ENCODE measurements at places on chromosomes 5 and 9.
A peak's percentile ranks its signal among the peaks of the same experiment; 100 is the strongest.

- DNase-seq: no peak
Observed at GRCh38 chr5:115402092-115402491, 105.6 kb upstream of the CCDC112 start.

GRCh38 chr5:178555771-178556211, 34.4 kb downstream of the COL23A1 start:
- no peak for DNase-seq

DNA sequence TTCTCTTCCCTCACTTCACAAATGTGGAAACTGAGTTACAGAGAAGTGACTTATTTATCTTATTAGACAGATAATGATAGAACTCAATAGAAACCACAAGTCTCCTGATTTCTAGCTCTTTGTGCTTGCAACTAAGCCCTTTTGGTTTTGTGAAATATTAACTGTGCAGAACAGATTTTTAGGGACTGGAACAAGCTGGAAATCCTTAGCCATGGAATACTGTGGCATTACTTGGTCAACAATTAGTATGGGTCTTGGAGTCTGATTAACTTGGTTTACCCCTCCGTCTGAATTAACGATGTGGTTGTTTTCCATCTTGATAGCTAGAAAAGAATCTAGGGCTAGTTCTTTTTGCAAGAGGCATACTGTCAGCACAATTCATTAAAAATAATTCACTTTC, 584 bp upstream of the KLF9 start:
- no peak for DNase-seq

DNA sequence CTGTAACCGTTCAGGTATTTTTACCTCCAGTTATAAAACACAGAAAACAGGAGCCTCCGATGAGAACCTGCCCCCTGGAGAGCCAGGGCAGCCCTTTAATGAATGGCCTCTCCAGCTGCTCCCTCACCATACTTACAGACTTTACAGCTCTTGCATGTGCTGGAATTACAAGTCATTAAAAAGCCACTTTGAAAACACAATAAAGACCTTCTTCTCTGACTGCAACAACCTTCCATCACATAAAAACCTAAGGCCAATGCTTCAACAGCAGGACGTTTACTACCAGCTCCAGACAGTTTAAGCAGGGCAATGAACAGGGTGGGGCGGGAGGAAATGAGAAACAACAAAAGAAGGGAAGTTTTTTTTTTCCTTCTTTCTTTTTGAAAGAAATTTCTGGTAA, 213.8 kb downstream of the MLLT3 start:
- no peak for DNase-seq

DNA sequence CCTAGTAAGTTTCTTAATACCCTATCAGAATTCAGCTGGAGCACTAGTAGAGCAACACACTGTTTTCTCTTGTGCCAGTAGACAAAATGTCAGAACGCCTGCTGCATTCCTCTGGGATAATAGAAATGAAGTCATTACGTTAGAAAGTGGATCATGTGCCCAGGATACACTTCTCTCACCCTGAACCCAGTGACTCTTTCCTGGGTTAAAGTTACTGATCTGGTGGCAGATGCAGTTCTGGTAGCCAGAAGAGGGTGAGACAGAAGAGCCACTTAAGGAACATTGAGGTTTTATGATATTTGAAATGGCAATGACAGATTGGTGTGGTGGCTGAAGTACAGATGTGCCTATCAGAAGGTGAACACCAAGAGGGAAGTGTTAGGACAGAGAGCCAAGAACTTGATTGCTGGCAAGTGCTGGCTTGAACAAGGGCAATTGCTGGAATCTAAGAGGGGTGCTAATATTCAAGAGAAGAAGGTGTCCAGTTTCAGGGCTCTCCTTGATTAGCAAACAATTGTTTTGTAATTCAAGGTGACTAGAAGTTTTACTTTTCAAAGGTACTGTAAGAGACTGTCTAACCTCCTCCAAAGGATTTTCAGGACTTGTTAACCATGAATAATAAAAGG, 93.7 kb upstream of the ERBIN start:
- no peak for DNase-seq

GRCh38 chr5:169637085-169637548, at the start of gene DOCK2:
TSS of gene DOCK2 (plus strand) at chr5:169637275. CDS start at chr5:169637327, 52 bp downstream.
- DNase-seq: peak; percentile 78

GRCh38 chr5:81971111-81971711, 612 bp upstream of the ATG10 start:
- DNase-seq: no peak

DNA sequence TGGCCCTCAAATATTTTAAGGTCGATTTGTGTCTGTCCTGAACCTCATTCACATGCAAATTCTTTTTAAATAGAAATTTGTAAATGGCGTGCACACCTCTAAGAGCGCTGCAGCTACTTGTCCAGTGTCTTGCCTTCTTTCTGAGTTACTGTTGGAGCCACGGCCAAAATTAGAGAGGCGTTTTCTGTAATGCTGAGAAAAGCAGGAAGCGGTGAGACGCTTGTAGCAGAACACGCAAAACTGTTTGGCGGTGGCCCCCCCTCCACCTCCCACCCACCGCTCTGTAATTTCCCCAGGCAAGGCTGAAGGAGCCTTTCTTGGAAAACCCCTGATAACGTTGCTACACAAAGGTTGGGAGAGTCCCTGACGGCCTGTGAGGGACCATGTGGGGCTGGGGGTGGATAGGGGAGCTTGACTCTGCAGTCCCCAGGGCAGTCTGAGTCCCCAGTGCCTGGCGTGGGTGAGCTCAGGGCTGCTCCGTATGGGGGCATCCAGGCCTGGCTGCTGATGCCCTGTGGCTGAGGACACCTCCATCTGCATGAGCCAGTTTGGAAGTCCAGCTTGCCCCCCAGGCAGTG, 96.5 kb downstream of the GADD45G start:
- DNase-seq: no peak

GRCh38 chr5:112374818-112375217, 44.3 kb downstream of the EPB41L4A start:
- DNase-seq: no peak

DNA sequence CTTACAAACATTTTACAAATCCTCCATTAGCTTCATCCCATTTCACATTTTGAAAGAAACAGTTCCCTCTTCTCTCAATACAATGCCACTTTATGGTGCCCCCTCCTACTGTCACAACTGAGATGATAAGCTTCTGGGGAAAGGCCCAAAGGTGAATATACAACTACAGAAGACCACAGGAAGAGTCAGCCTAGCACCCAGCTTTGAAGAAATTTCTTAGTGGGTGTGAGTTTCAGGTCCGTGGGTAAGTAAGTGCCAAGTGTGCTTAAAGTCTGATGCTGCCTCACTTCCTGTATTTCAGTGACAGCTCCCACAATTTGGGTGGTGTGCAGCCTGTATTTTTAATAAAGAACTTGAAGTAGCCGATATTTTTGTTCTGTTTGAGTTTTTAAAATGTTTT, 68.1 kb downstream of the ARHGEF28 start:
- no peak for DNase-seq

- DNase-seq: no peak
Observed at GRCh38 chr9:34338665-34339385, 9.5 kb downstream of the NUDT2 start.

- no peak for DNase-seq
Observed at GRCh38 chr5:172170251-172170701, 17.7 kb downstream of the STK10 start.

DNA sequence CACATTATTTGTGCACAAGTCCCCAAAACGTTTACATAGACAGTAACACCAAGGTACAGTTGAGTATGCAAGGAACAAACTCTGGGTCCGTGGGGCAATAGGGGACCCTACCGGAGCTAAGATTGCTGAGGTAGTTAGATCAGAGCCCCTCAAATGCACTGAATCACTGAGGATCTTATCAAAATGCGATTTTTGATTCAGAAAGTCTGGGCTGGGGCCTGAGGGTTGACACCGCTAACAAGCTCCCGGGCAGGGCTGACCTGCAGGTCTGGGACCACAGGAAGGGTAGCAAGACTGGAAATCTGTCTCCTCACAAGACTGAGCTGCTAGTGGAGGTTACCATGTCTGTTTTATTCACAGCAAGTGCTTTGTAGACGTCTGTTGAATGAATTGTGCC, 1.8 kb upstream of the IL3 start:
- no peak for DNase-seq

- no peak for DNase-seq
Observed at GRCh38 chr9:16138561-16139491, 586.0 kb downstream of the CCDC171 start.

DNA sequence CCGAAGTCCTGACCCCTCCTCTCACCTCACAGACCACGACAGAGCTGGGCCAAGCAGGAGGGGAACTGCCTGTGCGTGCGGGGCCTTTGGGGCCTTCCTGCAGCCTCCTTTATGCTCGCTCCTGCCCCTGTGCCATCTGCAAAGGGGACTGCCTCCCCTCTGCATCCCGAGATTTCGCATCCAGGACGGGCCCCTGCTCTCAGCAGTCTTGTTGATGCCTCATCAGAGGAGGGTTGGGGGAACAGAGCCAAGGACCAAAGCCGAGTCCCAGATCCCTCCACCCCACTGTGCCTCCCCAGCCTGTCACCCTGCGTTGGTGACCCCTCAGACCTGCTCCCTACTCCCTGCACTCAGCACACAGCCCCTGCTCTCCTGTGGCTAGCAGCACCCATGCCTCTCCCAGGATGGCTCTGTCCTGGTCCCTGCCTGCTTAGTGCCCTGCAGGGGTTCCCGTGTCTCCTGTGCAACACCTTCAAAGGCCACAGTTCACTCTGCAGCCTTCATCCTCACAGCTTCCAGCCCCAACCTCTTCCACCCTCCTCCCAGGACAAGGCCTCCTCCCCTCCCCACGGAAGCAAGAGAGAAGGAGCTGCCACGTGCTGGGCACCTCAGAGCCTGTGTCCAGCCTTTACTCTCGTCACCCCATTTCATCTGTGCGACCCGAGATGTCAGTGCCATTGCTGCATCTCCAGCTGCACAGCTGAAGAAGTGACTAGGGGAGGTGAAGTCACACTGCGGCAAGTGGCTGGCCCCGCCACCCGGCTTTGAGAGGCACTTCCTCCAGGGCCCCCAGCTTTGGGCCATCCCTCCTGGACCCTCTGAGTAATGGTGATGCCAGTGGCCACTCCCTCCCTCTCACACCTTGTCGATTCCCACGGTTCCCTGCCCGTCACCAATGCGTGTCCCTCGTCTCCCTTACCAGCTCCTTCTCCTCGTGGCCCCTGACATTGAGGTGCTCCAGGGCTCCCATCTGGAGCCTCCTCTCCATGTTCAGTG, 62.6 kb upstream of the LRRTM2 start:
- no peak for DNase-seq

GRCh38 chr5:169229342-169229892, 71.5 kb downstream of the SLIT3 start:
- DNase-seq: no peak

DNA sequence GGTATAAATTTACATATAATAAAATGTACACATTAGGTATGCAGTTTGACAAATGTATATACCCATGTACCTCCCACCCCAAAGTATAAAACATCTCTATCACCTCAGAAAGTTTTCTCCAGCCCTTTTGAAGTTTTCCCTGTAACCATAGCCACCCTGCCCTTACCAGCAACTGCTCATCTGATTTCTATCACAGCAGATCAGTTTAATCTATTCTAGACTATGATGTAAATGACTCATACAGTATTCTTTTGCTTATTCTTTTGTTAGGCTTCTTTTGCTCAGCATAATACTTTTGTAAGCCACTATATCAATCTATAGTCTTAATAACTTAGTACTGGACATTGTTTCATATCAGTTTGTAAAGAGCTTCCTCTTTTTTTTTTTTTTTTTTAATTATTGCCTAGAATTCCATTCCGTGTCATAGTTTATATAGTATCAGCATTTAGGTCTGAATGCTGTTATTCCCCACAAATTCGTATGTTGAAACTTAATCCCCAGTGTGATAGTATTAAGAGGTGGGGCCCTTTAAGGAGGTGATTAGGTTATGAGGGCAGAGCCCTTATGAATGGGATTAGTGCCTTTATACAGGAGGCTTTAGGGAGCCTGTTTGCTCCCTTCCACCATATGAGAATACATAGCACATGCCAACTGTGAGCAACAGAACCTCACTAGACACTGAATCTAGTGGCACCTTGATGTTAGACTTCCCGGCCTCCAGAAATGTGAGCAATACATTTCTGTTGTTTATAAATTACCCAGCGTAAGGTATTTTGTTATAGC, 20.3 kb downstream of the MELK start:
- DNase-seq: no peak

DNA sequence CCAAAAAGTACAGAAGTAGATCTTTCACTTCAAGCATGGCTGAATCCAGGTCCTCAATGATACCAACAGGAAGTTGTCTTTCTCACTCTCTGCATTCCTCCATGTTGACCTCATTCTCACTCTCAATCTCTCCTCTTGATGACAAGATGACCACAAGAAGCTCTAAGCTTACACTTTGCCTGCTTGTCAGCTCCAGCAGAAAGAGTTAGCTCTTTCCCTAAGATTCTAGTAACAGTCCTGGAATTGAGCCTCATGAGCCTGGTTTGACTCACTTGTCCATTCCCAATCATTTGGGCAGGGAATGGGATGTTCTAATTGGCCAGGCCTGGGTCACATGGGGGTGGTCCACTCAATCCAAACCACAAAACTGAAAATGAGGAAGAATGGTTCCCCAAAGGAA, 3.3 kb upstream of the CLTA start:
- DNase-seq: no peak

DNA sequence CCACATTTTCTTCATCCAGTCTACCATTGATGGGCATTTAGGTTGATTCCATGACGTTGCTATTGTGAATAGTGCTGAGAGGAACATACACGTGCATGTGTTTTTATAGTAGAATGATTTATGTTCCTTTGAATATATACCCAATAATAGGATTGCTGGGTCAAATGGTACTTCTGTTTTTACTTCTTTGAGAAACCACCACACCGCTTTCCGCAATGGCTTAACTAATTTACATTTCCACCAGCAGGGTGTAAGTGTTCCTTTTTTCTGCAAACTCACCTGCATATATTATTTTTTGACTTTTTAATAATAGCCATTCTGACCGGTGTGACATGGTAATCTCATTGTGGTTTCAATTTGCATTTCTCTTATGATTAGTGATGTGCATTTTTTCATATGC, 82.2 kb upstream of the RFX3 start:
- DNase-seq: no peak

- DNase-seq: no peak
Observed at GRCh38 chr9:131863306-131863896, 123.5 kb upstream of the RAPGEF1 start.

GRCh38 chr5:6722015-6722414, 8.8 kb downstream of the TENT4A start:
- DNase-seq: no peak

- DNase-seq: no peak
Observed at GRCh38 chr5:73624888-73625287, 1.1 kb upstream of the ARHGEF28 start.

GRCh38 chr9:77450085-77450475, 198.0 kb downstream of the GNA14 start:
- no peak for DNase-seq

DNA sequence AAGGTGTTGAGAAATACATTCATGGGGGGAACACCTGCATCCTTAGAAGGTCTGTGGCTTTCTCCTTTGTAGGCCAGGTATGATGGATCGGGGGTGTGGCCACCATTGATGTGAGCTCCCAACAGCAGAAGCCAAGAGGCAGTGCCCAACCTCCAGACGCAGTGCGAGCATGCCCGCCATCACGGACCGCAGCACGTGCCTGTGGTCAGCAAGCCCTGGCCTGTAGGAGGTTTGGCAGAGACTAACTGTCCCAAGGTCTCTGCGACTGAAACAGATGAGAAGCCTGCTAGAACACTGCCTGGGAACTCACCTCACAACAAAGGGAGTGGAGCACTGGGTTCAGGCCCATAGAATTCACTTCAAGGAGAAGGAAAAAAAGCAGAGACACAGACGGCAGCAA, 31.9 kb upstream of the ZNF354A start:
- DNase-seq: no peak

GRCh38 chr5:120504057-120504456, 40.0 kb downstream of the PRR16 start:
- DNase-seq: no peak

Measured in GM12891 (cell line).